ENCODE measurements at places on chromosomes 7 and 10.

DNA sequence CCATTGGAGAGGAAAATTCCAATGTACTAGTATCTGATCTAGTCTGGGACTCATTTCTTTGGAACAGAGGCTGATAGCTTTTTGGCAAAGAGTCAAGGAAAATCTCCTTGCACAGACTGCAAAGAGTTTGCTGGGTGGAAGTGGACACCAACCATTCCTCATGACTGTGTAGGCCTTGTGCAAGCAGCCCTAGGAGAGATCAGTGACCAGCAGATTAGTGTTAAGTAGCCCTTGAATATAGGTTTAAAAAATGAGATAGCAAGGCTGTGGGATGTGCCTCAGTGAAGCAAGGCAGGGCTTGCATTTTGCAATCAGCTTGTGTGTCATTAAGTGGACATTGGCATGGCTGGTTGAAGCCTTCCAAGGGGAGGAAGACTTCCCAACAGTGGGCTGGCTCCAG lies 341.6 kb downstream of the PLXNA4 start:
- DNase-seq, result no peak

GRCh38 chr7:72278550-72278949 lies 133.6 kb downstream of the CALN1 start:
- no peak for DNase-seq

GRCh38 chr7:130872341-130872740 lies 138.3 kb upstream of the KLF14 start:
- no peak for DNase-seq

DNA sequence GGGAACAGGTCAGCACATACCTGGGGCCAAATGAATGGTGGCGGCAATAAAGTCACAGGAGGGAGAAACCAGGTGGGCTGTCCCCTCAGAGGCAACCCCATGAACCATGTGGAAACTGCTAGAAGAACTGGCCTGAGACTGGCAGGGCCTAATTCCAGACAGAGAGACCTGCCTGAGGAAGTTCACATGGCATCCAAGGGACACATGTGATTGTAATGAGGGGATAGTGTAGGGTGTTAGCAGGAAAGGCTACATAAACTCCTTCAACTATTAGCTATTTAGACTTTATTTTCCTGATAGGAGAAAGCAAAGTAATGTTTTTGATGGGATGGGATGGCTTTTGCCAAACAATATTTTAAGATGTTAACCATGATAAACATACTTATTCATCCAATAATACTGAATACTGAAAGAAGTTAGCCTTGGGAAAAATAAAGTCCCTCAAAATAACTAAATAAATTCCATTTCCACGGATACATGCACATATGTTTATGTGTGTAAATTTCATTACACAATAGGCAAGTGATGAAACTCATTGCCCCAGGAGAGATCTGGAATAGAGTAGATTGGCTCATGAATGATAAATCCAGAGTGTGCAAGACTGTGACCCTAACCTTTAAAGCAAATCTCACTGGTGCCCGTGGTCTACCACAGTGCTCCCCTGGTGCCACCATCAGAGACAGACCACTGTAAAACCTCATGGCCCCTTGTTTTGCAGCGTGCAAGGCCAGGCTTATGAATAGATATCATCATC lies 137.0 kb downstream of the NRF1 start:
- no peak for DNase-seq

- no peak for DNase-seq
These were observed 392.6 kb upstream of the SHH start for GRCh38 chr7:156204820-156205219.

- no peak for DNase-seq
These were observed 30.6 kb downstream of the CYP2W1 start for GRCh38 chr7:1013581-1013980.

GRCh38 chr10:83917537-83918506 lies 221.5 kb upstream of the GHITM start:
- no peak for DNase-seq

- no peak for DNase-seq
These were observed 97.7 kb upstream of the ZPBP start for GRCh38 chr7:50190776-50191175.

DNA sequence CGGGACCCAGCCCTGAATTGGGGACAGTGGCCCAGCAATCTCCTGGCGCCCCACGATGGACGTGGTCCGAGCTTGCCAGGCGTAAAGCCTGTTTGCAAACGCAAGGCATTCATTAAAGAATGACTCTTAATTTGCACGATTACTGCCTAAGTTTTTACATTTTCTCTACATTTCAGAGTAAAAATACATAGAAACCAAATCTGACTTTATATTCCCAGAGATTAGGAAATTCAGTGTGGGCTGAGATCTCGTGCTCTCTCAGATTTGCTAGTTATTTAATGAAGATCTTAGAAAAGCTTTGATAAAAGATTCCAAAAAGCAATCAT lies 337 bp upstream of the CCDC3 start:
- no peak for DNase-seq

Data from heart right ventricle (tissue), 16 donors.